ENCODE measurements at places on chromosomes 4 and X.

DNA sequence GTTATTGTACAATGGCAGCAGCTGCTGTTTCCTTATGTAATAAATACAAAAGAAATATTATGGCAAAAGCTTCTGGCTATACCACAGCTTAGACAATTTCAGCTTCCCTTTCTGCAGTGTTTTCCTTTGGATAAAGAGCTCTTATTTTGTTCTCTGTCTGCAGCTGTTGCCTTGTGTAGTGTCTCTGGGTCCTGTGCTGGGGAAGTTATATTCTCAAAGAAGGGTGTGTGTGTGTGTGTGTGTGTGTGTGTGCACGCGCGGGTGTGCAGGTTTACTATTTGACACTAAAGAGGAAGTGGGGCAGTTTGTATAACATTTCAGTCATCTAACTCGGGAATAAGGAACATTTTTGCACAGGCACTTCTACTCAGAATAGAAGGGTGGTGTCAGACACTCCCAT is 83.6 kb downstream of the REPS2 start:
- no peak for DNase-seq

GRCh38 chr4:153067376-153067775 is 131.3 kb downstream of the FHDC1 start:
- DNase-seq, result no peak

DNA sequence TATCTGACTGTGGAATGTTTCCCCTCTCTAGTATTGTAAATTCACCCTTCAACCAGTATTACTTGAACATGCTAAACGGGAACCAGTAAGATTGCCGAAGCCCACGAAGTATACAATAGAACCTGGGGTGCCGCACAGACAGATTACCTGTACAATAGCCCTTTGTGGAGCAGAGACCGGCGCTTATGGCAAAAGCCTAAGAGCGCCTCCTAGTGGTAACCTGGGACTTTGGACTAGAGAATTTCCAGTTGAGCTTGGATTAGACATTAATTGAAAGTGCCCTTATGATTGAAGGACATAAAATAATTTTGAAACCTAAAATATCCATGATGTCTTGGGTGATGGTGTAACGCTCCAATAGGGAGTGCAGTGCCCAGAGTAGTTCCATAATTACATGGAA is 14.1 kb downstream of the ZNF157 start:
- DNase-seq, result peak; percentile 2

DNA sequence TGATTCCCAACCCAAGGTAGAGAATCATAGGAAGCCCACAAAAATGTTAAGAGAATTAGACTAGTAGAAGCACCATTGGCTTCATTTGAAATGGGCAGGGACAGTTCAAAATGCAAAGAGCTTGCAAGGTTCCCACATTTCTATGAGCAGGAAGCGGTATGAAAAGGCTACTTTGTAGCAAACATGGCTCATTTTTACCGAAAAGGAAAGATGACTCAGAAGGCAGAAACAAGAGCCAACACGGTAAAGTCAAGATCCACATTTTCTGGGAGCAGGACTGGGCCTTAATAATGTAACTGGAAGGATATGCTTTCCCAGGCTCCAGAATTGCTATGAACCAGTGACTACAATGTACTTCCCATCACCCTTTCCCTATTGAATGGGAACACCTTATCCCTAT is 89.5 kb downstream of the GLRA3 start:
- no peak for DNase-seq

GRCh38 chrX:18707426-18708049 is at the start of gene PPEF1:
TSS of gene PPEF1 (plus strand) at chrX:18707645. CDS start at chrX:18707781, 136 bp downstream.
- DNase-seq, result no peak

DNA sequence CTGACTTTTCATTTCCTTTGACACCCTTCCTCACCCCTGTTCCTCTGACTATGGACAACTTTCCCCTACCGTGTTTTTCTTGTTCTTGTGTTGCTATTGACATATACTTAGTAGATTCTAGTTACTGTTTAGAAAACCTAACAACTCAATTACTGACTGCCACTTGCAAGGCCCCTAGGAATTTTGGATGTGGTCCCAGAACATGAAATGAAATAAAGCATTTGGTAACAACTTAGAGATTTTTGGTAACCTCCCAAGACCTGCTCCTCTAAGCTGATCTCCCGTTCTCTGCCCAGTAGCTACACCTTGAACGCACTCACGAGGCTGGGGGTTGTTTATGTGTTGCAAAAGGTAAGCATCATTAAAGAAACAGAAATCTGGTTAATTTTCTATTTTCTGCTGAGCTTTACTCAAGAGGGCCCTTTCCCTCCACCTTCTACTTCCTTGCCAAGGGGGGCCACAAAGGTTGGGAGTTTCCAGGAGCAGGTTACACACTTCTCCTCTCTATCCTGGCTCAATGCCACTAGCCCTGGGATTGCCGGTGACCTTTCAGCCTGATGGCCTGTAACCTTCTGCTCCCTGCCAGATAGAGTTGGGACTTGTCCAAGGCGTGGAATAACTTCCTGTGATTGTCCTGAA is 20.5 kb downstream of the GAB3 start:
- no peak for DNase-seq

DNA sequence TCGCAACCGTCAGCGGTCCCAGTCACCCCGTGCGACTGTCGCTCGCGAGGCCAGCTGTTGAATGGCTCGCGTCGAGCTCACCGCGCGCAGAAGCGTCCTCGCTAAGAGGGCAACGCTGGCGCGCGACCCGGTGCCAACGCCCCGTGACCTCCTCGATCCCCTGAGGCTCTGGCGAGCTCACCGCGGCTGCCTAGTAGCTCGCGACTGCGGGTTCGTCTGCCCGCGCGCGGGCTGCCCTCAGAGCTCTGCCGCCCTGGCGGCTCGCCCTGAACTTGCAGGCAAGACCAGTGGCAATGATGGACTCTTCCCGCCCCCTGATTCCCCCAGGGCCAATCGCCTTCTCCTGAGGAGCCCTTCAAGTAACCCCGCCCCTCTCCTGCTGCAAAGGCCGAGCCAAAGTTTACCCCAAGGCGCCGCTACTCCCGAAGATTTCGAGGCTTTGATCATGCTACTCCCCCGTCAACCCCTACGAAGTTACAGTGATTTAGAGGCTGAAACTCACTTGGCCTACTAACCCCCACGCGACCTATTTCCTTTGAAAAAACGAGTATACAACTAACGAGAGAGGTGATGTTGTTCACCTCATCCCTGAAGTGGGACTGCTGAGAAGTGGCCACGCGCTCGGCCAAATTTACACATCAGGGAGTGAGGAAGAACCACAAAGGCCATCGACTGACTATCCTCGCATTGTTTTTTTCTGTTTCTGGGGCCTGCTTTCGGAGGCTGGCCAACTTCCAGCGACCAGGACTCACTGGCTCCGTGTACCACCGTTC is 37.5 kb downstream of the PGRMC1 start:
- DNase-seq, result no peak

Data from thoracic aorta (tissue), 2 donors.